ENCODE measurements at places on chromosomes 16 and 17.
A peak's percentile ranks its signal among the peaks of the same experiment; 100 is the strongest.

- DNase-seq = peak; percentile 29
Measured at GRCh38 chr16:89687092-89687940, 827 bp downstream of the CDK10 start.

DNA sequence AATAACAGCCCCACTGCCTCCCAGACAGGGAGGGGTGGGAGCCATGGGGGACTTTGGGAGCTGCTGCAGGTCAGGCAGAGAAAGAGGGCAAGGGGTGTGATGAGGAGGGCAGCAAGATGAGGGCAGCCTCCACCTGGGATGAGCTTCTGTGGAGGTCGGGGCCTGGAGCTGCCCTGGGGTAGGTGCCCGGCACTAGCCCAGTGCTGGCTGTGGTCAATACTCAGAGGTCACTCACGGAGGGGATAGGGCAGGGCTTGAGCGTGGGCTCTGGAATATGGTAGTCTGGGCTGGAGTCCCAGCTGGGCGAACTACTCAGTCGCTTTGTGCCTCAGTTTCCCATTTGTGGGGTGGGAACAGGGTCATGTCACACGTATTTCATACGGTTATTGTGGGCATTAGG, 169.0 kb downstream of the IRF8 start:
- no peak for DNase-seq

DNA sequence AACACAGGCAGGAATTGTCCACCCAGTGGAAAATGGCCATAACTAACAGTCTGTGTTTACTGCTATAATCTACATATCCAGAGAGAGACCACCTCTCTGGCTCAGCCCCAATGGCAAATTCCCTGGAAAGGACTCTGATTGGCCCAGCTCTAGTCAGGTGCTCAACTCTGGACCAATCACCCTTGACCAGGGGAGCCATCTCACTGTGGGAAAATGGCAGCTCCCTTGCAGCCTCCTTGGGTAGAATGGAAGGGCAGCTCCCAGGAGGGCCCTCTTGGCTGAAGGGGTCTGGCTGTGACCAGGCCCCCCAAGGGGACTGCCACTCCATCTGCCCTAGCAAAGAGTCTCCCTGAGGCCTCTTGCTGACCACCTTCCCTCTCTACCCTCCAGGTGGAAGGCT, 3.1 kb downstream of the ALOX15B start:
- no peak for DNase-seq

DNA sequence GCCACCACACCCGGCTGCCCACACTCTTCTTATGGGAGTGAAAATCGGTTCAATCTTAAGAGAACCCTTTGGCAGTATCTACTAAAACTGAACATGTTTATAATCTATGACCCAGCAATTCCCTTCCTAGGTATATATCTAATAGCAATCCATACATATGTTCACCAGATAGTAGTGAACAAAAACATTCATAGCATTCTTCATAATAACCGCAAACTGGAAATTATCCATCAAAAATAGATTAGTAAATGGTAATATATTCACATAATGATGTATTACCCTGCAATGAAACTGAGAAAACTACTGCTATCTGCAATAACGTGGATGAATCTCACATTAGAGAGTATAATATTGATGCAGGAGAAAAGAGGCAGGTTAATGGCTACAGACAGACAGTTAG, 23.1 kb downstream of the COPRS start:
- DNase-seq = peak; percentile 84

GRCh38 chr17:82489851-82490511, 29.6 kb upstream of the FOXK2 start:
- DNase-seq = no peak

DNA sequence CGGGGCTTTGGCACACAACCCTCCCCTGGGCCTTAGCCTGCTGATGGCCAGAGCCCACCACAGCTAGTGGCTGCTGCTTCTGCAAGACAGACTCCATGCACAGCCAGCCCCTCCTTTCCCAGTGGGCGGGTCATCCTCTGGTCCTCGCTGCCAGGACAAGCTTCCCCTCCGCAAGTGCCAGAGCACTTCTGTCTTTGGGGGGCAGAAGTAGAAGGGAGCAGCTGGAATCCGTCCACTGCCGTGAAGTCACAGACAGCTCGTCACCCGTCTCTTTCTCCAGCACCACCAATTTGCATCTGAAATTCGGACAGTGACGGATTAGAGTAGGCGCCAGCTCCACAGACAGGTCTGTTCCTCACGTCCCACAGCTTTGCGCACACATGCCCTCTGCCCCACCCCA, 31.3 kb upstream of the NAT9 start:
- no peak for DNase-seq

DNA sequence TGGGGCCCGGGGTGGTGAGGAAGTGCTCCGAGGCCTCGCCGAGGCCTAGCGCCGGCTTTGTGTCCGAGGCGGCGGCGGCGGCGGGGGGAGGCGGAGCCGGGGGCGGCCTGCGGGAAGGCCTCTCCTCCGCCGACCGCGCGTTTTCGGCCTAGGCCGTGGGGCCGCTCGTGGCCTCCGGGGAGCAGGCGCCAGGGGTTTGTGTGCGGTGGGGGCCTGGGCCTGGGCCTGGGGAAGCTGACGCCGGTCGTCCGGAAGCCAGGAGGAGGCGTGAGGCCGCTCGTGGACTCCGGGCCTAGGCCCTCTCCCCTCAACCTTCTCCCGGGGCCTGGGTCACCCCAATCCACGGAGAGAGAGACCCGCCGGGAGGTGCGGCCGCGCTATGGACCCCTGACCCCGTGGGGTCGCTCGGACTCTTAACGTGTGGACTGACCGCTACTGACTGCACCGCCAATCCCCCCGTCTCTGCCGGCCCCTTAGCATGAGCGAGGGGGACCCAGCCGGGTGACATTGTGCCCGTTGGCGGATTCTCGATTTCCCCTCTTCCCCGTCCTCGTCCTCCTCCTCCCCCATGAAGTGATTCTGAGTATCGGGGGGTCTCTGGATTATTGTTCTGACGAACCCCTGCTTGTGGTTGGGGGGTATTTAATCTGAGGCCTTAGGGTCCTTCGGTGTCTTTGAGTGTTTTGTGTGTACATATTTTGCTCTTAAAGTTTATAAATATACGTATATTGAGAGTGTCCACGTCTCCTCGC, 660 bp downstream of the RBBP6 start:
- peak; percentile 44 for DNase-seq

GRCh38 chr16:8868416-8869211, at the start of gene CARHSP1:
Gene CARHSP1, minus strand, starts transcription at chr16:8869006. Its CDS starts 9,678 bp downstream, at chr16:8859328.
- DNase-seq = peak; percentile 91

DNA sequence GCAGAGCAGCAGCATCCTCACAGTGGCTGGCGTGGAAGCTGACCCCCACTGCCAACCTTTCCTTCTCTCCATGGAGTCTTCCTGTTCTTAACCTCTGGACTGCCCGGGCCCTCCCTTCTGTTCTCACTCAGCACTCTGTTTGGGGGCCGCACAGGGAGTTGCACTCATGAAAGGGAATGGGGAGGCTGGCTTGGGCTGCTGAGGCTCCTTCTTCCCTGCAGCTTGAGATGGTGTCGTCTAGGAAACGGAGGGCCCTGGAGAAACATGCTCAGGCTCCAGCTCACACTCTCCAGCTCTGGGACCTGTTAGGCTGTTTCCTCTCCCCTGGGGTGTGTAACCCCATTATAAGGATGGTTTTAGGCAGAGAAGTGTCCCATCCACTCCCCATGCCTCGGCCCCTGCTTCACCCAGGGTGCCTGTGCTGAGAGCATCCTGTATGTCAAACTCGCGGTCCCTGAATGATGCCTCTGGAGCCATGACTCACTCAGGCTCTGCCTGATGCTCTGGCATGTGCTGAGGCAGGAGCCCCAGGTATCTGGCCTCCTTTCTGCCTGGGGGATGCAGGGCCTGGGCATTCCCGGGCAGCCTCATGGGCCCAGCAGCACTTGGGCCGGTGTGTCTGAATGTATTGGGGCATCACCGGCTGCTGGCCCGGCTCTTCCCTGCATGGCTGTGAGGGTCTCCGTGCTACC, 18.9 kb downstream of the TMEM94 start:
- no peak for DNase-seq

DNA sequence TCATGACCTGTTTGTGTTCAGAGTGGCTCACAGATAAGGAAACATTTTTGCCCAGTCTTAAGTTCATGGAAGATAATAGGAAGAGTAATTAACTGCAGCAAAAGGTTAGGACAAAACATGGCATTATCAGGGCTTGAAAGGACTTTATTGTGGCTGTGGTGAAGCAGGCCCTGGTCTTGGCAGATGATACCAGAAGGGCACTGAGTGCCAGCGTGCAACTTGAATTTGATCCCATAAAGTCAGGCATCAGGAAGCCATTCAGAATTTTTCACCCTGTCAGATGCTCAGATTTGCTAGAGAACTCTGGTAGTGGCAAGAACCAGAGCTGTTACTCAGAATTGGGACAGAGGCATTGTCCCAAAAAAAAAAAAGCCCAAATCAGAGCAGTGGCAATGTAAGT, 11.2 kb upstream of the COG7 start:
- no peak for DNase-seq

DNA sequence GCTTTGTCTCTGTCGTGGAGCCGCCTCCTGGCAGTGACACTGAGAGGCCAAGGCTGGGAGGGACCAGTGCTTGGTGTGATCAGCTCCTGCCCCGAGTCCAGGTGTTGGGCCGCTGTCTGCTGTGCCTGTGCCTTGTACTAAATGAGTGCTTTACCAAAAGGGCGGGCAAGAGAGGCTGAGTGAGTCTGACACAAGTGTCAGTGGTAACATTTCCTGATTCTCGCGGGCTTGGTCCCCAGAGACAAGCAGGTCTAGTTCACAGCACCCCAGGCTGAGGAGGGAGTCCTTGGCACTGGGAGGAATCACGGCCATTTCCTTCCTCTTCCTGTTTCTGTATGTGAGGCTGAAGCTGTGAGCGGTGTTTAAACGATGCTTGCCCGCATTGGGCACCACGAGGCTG, 30.2 kb downstream of the PLD6 start:
- DNase-seq = no peak

GRCh38 chr17:66645259-66645658, 189.7 kb upstream of the CACNG5 start:
- no peak for DNase-seq

DNA sequence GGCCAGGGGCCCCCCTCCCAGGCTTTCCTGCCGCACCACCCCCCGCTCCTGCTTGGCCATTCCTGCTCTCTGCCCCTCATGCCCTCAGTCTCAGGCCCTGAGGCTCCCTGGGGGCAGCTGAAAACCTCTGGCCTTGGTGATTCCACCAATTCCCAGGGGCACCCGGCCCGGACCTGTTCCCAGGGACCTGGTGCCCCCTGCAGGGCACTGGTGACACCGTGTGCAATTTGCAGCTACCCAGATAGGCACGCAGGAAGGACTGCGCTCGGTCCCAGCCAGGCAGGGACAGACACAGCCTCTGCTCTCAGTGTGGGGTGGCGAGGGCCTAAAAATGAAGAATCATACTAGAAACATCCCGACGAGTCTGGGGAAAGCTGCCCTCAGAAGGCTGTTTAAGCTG, 13.4 kb downstream of the WFDC1 start:
- DNase-seq = peak; percentile 16

DNA sequence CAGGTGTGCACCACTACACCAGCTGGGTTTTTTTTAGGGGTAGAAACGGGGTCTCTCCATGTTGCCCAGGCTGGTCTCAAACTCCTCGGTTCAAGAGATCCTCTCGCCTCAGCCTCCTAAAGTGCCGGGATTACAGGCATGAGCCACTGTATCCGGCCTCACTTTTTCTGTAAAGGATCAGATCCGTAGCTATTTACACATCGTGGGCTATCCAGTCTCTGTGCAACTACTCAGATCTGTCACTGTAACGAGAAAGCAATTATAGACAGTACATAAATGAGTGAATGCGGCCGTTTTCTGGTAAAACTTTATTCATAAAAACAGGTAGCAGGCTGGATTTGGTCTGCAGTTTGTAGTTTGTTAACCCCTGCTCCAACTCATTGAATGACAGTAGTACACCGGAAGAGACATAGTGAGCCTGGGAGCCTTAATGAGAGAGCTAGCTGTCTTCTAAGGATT, 44.5 kb downstream of the VMP1 start:
- no peak for DNase-seq

- DNase-seq = no peak
Measured at GRCh38 chr17:75077072-75077495, 10.7 kb upstream of the SLC16A5 start.

- DNase-seq = peak; percentile 8
Measured at GRCh38 chr16:79698341-79698753, 97.8 kb upstream of the MAF start.

DNA sequence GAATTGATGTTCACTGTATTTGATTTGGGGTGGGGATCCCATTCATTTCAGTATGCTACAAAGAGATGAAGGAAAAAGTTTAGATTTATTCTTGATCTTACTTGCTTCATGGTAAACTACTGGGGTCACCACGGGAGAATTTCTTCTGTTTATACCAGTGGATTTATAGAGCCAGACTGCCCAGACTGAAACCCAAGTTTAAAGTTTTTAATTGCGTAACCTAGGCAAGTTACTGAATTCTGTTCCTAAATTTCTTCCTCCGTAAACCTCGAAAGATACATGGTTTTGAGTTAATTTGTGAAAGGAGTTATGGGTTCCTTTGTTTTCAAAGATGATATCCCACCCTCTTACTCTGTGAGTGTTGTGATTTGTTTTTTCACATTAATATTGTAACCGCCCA, 26.4 kb downstream of the PIGL start:
- DNase-seq = no peak

DNA sequence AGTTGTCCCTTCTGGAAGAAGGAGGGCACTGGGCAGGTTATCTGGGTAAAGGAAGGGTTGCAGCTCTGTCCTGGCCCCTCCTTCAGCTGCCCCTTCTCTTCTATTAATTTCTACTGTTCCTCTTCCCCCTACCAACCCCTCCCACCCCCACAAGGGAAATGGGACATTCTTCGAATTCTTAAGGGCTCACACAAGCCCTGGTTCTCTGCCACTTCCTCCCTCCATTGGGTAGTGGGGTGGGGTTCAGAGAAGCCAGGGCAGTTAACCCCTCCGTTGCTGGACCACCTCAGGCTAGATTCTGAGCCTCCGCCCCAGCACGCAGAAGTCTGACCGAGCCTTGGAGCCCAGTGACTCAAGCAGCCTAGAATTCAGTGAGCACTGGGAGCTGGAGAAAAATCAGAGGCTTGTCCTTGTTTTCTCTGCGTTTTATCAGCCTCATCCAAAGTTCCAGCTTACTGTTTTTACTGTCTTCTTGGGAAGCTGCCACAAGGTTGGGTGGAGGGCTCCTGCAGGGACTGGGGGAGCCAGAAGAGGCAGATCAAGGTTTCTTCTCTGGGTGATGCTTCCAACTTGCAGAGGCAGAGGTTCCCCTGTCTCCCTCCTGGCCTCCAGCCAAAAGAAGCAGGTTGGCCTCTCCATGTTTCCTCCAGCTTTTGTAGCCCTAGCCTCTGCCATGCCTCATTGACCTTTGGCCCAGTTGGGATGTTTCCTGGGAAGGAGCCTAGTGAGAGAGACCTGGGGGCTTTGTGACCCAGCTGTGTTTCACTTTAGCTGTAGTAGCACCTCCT, 10.2 kb downstream of the LASP1 start:
- DNase-seq = peak; percentile 91

GRCh38 chr16:2213817-2214718, 572 bp downstream of the PGP start:
- no peak for DNase-seq

GRCh38 chr16:5036228-5037156, 2.8 kb upstream of the NAGPA start:
- DNase-seq = no peak

DNA sequence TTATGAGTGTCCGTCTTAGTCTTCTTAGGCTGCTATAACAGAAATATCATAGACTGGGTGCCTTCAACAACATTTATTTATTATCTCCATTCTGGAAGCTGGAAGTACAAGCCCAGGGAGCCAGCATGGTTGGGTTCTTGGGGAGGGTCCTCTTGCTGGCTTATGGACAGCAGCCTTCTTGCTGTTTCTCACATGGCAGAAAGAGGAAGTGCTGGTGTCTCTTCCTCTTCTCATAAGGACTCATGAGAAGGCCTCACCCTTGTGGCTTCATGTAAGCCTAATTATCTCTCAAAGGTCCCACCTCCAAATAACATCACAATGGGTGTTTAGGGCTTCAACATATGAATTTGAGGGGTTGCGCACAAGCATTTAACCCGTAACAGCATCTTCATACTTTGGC, 207.0 kb upstream of the COX10 start:
- DNase-seq = no peak

All from fibroblast of skin of abdomen (primary cell).